Activated CD8-positive, alpha-beta memory T cell treated with anti-CD3 and anti-CD28 coated beads for 1 hour (primary cell): ENCODE measurements at places on chromosomes 5 and 9.

GRCh38 chr5:33841891-33842290, 49.9 kb downstream of the ADAMTS12 start:
- no peak for DNase-seq

DNA sequence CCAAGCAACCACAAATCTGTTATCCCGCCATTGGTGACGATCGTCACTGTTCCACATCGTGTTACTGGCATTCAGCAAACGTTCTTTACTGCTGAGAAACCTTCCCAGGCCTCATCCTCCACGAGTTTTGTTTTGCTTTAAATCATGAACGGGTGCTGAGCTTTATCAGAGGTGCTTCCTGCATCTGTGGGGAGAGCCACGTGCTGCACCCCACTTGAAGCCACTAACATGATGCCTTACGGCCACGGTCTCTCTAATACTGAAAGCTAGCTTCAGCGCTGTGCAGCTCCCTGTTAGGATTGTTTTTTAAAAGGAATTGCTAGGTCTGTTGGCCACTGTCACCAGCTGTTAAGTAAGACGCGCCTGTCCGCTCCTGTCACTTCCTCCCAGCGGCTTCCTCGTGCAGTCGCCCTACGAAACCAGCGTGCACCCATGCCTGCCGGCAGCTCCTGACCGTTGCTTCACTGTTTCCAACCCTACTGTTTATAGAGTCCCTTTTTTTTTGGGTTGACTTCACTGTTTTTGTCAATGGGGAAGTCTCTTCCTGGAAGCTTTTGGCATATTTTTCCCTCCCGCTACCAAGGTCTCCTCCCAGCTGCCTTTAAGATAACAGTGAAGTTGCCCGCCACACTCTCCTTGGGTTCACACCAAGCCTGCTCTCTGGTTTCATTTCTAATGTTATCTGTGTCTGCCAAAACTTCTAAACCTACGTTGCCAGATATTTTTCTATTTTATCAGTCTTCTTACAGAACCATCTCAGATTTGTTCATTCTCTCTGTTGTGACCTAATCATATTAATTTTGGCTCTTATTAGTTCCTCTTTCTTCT, 20.3 kb downstream of the LPCAT1 start:
- no peak for DNase-seq

DNA sequence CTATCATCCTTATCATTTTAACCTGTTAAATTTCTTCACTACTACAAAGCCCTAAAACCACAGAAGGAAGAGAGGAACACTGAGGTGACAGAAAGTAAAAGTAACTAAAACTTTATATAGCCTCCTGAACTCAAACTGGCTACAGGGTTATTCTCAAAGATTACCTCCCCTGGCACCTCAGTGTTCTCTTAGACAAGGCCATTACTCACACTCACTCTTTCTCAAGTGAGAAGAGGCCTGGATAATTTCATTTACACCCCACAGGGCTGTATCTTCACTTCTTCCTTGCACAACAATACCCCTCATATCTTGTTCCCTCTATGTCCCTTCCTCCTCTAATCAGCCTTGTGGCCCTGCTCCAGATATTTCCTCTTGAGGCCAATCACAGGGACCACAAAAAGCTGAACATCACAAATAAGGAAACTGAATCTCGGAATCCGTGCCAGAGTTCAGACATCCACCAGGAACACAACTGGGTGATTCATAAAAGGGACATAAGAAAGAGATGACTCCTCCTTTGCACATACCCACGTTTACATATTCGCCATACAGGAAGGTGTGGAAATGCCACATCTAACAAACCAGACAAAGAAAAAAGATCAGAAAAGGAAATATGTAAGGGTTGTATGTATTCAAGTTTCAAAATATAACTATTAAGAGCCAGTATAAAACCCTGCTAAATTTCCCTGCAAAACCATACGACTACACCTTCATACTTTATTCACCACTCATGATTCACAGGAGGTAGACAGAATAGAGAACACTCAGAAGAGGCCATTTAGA, 1.7 kb upstream of the KLHL3 start:
- DNase-seq = no peak

DNA sequence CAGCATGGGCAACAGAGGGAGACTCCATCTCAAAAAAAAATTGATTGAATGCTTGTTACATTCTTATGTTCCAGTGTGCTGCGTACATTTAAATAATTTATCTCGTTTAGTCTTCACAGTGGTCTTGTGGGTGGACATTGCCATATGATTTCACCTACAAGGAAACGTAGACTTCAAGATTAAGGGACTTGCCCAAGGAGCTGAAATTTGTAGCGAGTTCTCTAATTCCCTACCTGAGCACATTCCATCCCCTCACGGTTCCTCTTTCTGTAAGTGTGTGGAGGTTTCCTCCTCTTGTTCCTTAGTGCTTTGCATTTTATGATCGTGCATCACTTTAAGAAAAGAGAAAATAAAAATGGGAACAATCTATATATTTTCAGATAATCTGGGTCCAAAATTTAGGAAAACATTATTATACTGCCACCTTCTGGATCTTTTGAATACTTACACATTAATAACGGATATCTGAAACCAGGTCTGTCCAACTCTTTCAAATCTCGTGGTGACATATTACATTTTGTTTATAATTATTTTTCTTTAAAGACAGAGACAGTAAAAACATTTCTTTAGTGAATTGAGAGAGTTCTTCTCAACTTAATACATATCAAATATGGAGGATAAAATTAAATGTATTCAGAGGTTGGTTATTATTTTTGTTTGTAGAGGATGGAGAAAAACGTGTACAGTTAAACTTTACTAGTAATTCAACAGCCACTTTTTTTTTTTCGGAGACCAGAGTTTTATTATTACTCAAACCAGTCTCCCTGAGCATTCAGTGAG, 29.9 kb upstream of the C7 start:
- DNase-seq = no peak

DNA sequence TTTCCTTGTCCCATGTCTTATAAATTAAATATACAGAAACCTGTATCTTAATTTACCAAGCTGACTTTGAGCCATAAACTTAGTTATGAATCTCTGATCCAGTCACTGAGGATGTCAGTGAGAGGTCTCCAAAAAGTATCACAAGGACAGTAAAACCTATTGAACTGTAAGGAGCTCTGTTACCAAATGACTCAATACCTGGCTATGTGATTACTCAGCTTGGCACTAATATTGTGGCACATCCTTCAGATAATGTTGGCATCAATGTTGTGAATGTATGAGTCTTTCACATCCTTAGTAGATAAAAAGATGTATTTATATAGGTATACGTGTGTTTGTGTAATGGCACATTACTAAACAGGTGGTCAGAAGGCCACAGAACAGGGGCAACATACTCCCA, 18.0 kb upstream of the CAPSL start:
- no peak for DNase-seq

- DNase-seq = no peak
Measured at GRCh38 chr9:36935768-36936497, 98.1 kb downstream of the PAX5 start.

DNA sequence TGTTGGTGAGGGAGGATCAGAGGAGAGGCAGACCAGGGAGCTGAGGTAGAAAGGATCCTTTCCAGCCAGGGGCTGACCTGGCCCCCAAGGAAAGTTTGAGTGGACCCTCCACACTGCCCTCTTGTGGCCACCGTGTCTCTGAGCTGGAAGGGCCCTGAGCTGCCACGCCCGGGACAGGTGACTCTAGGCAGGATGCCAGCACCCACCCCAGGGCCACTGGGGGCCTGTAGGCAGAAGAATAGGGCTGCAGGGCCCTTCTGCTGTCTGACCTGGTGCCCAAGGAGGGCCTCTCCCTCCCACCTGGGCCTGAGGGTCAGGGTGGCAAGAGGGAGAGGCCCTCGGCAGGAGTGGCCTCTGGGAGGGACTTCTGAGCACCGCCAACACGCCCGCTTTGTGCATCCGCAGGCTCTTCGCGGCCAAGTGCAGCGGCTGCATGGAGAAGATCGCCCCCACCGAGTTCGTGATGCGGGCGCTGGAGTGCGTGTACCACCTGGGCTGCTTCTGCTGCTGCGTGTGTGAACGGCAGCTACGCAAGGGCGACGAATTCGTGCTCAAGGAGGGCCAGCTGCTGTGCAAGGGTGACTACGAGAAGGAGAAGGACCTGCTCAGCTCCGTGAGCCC, 76.8 kb downstream of the LMX1B start:
- no peak for DNase-seq

DNA sequence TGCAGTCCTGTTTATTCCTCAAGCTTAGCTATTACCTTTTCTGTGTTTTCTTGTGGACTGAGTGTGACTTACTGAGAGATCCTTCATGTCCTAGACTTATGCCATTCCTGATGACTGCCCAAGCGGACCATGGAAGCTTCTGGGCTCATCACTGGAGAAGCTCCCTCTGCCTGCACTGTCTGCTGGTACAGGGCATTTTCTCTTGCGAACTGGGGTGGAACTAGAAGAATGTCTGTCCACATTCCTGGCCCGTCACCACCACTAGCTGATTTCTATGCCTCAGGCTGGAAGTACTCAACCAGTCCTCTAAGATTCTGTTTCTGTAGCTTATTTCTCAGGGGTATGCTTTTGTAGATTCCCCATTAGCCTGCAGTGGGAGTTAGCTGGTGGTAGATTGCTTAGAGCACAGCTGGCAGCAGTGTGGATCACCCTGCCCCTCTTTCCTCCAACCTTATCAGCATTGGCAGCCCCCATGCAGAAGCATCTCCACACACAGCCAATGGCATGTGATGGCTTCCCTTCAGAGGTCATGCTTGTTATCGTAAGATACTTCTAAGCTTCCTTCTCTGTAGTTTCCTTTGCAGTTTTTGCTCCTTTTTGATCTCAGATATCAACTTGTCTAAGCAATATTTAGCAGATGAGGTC, 12.4 kb downstream of the SLC36A1 start:
- DNase-seq = no peak

GRCh38 chr9:38257626-38258215, 134.8 kb upstream of the ALDH1B1 start:
- no peak for DNase-seq

DNA sequence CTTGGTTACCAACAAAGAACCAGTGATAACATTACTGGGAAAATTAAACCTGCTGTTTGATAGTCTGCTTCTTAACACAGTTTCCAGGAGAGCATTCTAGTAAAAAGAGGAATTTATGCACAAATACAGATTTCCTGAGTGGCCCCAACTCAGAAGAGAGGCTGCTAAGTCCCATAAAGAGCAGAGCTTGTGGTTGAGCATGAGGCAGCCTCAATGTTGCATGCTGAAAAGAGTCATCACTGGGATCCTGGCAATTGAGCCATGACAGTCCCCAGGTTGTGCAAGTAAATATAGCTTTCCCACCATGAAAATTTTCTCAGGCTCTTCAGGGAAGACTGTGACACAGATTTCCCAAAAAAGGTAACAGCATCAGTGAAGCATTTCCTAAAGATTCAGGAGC, 47.5 kb upstream of the ADRB2 start:
- no peak for DNase-seq

DNA sequence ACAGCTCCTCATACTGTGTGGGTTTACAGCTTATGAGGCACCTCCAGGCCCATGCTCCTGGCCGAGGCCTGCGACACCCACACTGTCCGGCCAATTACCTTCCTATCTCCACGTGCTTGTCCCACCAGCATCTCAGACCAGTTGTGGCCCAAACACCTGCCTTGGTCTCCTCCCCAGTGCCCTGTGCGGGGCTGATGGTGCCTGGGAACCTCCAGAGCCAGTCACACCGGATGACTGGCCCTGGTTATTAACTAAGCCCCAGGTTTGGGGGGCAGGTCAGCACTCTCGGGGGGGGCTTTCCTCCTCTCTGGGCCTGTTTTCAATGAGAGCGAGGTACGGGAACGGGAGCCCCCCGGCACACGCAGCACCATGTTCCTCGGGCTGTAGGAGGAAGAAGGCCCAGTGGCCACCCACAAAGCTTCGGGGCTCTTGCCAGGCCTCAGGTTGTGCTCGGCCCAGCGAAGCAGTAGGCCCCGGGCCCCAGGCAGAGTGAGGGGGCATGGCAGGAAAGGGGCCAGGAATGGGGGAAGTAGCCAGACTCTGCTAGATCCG, 76.0 kb upstream of the PHYKPL start:
- no peak for DNase-seq

DNA sequence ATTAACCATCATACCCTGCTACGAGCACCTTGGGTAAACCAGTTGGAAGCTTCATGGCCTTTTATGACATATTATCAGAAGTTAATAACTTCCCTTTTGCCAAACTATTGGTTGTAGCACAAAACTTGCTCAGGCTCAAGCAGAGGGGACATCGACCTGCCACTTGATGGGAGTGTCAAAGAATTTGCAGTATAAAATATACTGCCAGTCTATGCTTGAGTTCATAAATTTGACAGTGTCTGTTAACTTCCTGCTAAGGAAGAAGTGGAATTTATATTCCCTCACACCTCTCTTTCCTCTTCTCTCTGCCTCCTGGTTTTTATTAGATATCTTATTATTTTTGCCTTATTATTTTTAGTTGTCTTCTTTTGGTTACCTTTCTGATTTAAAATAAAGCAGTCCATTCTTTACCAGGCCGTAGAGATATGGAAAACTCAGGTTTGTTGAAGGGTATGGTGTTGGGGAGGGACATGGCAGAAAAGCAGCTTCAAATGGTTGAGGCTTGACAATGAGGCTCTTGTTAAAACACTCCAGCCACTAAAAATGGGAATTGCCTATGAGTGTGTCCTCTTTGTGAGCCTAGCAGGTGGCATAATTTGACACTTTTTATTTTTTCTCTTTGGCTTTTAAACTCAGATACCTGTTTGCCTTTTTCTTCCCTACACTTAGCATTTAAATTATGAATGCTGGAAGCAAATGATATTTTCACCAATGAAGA, 298.0 kb downstream of the DOCK8 start:
- DNase-seq = no peak

DNA sequence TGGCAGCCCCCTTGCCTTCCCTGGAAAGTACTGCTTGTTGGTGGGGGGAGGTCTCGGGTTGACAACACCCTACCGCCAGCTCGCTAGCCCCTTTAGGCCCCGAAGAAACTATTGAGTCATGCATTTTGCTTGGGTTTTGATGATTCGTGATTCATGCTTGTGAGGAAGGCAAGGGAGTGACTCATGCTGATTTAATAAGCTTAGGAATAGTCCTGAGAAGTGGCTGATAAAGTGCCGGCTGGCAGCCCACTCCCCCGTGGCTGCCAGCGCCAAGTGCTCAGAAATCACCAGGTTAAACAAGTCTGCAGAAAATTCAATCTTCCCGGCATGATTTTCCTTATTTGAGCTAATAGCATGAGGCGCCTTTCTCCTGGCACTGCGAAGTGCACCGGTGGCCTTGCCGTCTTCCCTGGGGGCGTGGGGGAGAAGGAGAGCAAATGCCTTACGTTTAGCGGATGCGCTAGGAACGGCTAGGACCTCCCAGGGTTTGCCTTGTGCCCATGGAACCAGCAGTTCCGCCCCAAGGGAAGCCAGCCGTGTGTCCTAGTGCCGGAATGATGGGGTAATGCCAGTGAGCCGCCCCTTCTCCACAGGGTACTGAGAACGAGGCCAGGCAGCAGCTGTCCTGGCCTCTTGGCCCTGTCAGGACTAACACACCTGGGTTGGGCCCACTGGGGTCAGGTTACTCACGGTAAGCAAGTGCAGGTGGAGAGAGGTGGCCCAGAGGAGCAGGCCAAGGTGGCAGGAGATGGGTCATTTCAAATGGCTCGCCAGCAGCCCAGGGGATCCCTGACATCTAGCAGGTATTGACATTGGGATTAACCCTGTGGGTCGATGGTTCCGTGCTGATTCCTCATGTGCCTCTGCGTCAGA, 151.9 kb downstream of the MACROH2A1 start:
- no peak for DNase-seq

- no peak for DNase-seq
Measured at GRCh38 chr5:95411474-95411873, 20.3 kb downstream of the FAM81B start.
